ENCODE measurements at places on chromosomes 13 and 19. TPM values are rescaled to one million over a fixed set of nuclear protein-coding genes. Genes with fewer than 3 reads are reported as not detected.

The FREM2 gene
- polyA plus RNA-seq: 0.19 TPM

The PLEKHA4 gene
- polyA plus RNA-seq: not detected

The EFNB2 gene
- polyA plus RNA-seq: 53.1 TPM

The CYP2S1 gene
- polyA plus RNA-seq: not detected

The SLC25A41 gene
- polyA plus RNA-seq: 3.8 TPM

The ZNF177 gene
- 61.1 TPM for polyA plus RNA-seq

The ZNF850 gene
- 0.84 TPM for polyA plus RNA-seq

The KLK11 gene
- not detected for polyA plus RNA-seq

The NXNL1 gene
- not detected for polyA plus RNA-seq

The SIAH3 gene
- polyA plus RNA-seq: 4.0 TPM

The FFAR2 gene
- polyA plus RNA-seq: not detected

The LILRA6 gene
- not detected for polyA plus RNA-seq

The RXFP2 gene
- not detected for polyA plus RNA-seq

The C13orf42 gene
- not detected for polyA plus RNA-seq

The NLRP12 gene
- not detected for polyA plus RNA-seq

Data from neural cell (in vitro differentiated cells).